CD4-positive, alpha-beta T cell treated with Interferon alpha-2 for 1 hour (primary cell): ENCODE measurements at places on chromosomes 11 and 22.

DNA sequence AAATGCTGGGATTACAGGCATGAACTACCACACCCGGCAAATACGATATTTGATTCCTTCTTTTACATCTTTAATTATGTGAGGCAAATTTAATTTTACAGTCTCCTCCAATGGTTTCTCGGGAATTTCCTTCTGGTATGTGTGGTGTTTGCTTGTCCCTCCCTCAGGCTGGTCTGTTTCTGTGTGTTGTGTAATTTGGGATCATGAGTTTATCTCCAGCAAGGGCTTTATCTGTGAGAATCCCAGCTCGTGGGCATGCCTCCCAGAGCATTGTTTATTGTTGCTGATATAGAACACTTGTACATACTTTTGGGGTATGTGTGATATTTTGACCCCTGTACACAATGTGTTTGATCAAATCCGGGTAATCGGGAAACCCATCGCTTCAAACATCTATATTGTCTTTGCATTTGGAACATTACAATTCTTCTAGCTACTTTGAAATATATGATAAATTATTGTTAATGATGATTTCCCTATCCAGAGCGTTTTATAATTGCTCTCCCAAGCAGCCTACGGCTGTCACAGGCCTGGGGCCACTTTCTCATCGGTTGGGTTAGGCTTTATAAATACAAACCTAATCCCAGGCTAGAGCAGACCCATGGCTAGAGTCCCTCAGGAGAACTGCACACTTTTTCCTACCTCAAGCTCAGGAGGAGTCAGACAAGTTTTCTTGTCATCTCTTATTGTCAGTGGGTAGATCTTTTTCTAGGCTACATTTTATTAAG is 15.0 kb upstream of the PRR5 start:
- DNase-seq, result no peak

- DNase-seq, result peak; percentile 92
These were observed 4.5 kb upstream of the NCF4 start for GRCh38 chr22:36856121-36856791.

DNA sequence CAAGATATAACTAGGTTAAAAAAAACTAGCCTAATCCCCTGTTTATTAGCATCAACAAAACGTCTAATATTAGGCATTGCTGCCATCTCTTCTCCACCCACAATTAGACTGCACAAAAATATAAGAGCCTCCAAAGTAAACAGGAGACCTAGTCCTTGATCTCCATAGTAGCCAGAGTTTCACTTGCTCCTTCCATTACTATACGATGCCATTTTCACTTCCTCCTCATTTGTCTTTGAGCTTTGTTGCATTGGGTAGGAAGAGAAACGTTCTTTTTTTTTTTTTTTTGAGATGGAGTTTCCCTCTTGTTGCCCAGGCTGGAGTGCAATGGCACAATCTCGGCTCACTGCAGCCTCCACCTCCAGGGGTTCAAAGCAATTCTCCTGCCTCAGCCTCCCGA is 42.3 kb upstream of the RDX start:
- DNase-seq, result no peak

DNA sequence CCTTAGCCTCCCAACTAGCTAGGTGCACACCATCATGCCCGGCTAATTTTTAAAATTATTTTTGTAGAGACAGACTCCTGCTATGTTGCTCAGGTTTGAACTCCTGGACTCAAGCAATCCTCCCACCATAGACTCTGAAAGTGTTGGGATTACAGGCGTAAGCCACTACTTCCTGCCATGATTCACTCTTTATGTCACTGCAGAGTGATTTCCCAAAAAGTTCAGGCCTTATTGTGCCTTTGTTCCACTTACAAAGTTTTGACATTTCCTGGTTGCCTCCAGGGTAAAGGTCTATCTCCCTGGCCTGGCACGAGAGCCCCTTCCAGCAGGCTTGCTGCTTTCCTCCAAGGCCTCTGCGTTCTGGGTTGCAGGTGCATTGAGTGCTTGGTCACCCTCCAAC is 44.6 kb upstream of the RIC3 start:
- no peak for DNase-seq

- no peak for DNase-seq
These were observed 255.2 kb downstream of the MN1 start for GRCh38 chr22:27546157-27546935.

DNA sequence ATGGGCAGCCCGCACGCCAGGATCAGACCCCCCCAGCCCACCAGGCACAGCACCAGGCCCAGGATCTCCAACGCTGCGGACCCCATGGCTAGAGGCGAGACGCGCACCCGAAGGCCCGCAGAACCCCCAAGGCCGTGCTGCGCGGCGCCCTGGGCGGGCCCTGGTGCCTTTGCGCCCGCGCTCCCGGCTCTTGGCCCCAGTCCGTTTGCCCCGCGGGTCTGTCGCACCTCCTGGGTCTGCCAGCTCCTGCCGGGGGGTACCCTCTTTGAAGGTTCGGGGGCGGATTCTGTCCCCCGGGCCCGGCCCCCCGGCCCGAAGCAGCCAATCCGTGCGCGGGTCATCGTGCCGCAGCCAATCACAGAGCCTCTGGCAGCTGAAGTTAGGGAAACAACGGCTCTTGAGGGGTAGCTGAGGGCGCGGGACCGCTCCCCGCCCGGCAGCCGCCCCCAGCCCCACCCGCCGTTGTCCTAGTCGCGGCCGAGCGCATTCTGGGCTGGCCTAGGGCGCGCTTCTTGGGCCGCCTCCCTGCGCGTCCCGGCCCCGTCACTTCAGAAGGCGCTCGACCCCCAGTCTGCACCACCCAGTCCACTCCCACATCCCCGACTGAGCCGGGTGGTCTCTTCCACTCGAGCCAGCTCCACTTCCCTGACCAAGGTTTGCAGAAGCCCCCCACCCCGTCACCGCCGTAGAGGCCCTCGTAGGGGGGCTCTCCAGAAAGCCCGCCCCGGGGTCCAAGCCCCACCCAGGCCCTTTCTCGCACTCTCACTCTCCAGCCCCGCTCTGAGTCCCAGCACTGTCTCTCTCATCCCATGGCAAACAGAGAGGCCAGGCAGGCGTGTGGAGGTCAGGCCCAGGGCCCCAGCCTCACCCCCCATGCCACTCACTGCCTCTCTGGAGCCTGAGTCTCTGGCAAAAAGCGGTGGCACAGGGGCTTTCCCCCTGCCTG is at the start of gene CLDN5:
CLDN5 (minus strand) TSS at position 241 of the 946 bp plus-strand sequence; CDS start at position 86, 155 bp downstream.
- no peak for DNase-seq

GRCh38 chr11:124538019-124538418 is 5.4 kb downstream of the OR8B12 start:
- DNase-seq, result no peak

DNA sequence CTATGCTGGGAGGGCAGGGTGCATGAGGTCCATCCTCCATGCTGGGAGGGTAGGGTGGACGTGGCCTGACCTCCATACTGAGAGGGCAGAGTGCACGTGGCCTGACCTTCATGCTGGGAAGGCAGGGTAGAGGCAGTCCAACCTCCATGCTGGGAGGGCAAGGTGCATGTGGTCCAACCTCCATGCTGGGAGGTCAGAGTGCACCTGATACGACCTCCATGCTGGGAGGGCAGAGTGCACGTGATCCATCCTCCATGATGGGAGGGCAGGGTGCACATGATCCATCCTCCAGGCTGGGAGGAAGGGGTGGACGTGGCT is 622.2 kb downstream of the BRD1 start:
- DNase-seq, result no peak

DNA sequence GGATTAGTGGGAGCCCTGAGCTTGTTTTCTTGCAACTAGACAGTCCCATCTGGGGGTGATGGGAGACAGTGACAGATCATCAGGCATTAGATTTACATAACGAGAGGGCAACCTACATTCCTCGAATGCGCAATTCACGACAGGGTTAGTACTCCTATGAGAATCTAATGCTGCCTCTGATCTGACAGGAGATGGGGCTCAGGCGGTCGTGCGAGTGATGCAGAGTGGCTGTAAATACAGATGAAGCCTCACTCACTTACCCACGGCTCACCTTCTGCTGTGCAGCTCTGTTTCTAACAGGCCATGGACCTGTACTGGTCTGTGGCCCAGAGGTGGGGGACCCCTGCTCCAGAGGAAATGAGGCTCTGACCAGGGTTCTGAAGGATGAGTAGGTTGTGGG is 125.5 kb downstream of the FBXO7 start:
- no peak for DNase-seq

GRCh38 chr11:79506734-79507344 is 66.0 kb upstream of the TENM4 start:
- no peak for DNase-seq

DNA sequence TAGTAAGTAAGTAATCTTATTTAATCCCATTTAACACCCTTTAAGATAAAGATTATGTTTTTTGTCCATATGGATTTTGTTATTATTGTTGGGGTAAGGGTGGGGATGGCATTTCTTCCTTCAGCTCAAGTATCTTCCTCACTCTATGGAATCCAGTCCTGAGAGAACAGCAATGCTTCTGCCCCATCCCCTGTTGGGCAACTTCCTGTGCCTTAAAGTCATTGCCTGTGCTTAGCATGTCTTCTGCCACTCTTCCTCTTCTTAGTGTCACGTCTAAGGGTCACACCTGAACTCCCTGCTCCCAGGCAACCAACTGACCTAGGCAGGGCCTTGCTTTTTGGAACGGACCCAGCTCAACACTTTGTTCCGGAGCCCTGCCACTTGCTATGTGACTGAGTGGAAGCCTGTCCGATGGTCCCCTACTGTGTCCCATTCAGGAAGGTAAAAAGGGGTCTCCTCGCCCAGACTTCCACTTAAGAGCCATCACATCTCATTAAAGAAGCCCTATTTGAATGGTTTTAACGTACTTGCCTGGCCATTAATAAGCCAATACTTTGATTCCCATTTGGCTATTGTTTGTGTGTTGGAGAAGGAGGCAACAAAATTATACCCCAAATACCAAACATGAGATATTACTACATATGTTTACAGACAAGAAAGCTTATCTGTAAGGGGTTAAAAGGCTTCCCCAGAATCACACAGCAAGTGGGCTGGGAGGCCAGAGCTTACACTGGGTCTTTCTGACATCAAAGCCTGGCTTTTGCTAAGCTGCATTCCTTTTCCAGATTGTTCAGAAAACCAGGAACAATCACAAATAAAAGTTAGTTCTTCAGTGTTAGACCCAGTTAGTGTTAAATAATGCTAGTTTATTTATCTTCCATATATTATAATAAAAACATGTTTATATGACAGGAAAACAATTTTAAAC is 59.2 kb downstream of the RAB38 start:
- no peak for DNase-seq

- peak; percentile 62 for DNase-seq
These were observed 745 bp upstream of the ZBTB44 start for GRCh38 chr11:130315354-130315970.

- no peak for DNase-seq
These were observed at the start of gene GUCD1 for GRCh38 chr22:24554313-24555164. GUCD1 (minus strand) TSS chr22:24555138; CDS start chr22:24554991, 147 bp downstream.

- DNase-seq, result no peak
These were observed 45.3 kb upstream of the GCAT start for GRCh38 chr22:37762389-37762836.

- no peak for DNase-seq
These were observed 32.6 kb upstream of the TOLLIP start for GRCh38 chr11:1341928-1342524.

DNA sequence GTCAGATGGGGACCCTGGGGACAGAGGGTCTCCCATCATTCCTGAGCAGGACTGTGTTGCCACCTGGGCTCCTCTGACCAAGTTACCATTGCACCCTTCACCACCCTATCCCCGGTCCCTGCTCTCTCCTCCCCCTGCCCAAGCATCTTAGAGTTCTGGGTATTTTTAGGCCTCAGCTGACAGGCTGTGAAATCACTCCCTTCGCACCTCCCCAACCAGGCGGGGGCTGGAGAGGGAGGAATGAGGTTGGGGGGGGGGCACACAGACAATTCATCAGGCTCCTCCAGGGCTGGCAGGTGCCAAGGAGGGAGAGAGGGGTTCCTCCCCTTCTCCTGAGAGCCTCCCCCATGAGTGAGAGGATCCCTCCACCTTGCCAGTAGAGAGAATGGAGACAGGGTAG is 9.0 kb downstream of the SYT7 start:
- DNase-seq, result no peak

- DNase-seq, result no peak
These were observed 34.8 kb downstream of the IRAG1 start for GRCh38 chr11:10658621-10659338.

- DNase-seq, result no peak
These were observed 2339.7 kb upstream of the RAG2 start for GRCh38 chr11:38937709-38938108.

GRCh38 chr11:125675196-125675595 is 5.5 kb downstream of the ACRV1 start:
- no peak for DNase-seq

DNA sequence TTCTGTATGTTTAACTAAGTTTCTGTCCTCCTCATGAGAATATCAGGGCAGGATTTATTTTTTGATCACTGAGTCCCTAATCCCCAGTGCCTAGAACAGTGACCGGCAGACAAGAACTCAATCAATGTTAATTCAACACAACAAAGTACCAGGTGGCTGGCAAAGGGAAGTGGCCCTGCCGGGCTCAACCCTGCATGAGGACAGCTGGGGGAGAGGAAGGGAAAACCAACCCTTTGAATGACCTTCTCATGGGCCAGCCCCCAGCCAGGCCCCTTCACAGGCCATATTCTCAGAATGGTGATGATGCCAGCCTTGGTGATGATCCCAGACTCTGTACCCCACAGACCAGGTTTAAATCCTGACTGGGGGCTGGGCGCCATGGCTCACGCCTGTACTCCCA is 1.4 kb upstream of the MFNG start:
- no peak for DNase-seq

GRCh38 chr11:103812680-103813079 is 223.8 kb upstream of the DDI1 start:
- DNase-seq, result no peak

GRCh38 chr22:22404598-22405284 is 103.8 kb downstream of the ZNF280B start:
- peak; percentile 37 for DNase-seq

DNA sequence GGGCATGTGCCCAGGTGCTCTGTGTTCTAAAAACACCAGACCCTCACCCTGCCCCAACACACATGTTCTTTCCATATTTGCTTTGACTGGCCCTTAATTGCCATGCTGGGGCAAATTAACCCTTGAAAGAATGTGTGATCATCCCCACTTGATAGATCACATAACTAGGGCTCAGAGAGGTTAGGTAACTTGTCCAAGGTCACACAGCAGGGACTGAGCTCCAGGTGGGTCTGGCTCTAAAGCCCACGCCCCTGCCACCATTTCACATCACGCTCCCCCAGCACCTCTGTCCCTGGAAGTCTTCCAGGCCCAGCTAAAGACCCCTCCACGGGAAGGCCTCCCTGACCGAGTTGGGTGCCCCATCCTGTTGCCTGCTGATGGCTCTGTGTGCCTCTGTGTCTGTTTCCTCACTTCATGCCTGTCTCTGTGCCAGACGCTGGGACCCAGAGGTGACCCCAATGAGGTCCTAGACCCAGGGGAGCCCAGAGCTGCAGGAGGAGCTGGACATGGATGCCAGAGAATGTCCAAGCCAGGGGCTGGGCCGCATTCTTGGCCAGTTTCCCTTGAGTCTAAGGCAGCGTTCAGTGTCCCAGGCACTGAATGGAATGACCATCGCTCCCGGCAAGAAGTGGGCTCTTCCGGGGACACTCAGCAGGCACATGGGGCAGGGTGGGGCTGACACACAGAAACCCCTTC is 79.7 kb downstream of the MYO7A start:
- DNase-seq, result no peak
